ENCODE measurements at places on chromosomes 7 and 10.

- DNase-seq: no peak
Measured at GRCh38 chr7:154947604-154948003, 55.3 kb downstream of the PAXIP1 start.

DNA sequence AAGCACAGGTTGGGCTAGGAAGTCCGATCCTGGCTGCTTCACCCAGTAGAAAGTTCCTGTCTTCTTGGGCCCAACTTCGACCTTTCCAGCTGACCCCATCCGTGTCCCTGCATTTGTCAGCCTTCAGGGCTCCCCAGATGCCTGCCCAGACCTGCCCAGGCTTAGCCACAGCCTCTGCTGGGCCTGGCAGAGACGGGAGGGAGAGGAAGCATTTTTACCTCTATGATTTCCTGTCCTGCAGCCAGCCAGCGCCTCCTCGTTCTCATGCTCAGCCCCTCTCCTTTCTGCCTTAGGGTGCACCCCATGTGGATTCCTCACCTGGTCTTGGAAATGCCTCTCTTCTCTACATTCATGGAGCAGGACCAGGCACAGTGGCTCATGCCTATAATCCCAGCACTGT is 3.7 kb downstream of the METTL27 start:
- DNase-seq: no peak

GRCh38 chr10:72511459-72511858 is 114.4 kb downstream of the MICU1 start:
- peak; percentile 89 for DNase-seq

DNA sequence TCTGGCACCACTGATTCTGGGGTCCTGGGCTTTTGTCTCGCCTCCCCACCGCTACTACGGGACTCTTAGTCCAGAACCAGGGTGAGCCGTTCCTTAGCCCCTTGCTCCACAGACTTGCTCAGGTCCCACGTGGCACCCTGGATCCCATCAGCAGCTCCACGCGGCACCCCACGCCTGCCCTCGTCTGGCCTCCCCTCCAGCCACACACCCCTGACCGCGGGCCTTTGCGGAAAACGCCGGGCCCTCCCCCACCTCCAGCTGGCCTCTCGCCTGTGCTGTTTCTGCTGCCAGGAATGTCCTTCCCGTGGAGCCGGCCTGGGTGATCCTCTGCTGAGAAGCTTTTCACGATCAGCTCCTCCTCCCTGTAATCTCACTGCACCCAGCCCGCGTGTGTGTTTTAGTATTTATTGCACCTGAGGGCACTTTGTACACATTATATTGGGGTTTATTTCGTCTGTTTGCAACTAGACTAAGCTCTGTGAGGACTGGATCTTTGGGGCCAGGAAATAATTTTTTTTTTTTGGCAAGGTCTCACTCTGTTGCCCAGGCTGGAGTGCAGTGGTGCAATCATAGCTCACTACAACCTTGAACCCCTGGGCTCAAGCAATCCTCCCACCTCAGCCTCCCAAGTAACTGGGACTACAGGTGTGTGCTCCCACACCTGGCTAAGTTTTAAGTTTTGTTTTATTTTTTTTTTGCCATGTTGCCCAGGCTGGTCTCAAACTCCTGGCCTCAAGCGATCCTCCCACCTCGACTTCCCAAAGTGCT is 10.5 kb upstream of the TTYH3 start:
- DNase-seq: no peak

- DNase-seq: no peak
Measured at GRCh38 chr10:120735773-120736371, 115.3 kb upstream of the WDR11 start.

DNA sequence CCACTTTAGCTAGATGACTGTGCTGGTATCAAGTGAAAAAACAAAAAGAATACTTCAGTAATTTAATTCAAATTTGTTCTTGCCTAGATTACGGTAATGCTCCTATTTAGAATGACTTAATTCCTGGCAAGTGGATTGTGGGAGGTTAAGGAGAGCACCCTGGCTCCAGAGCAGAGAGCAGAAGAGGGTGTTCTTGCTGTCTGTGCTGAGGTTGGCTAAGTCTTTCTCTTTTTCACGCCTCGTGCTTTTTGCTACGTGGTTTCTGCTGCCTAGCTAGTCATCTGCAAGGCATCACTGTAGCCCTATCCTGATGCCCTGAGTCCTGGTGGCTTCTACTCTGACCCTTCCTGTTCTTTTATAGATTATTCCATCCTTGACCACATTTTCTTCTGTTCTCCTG is 101.4 kb downstream of the INSYN2A start:
- DNase-seq: no peak

GRCh38 chr10:119525116-119525515 is 17.4 kb downstream of the RGS10 start:
- no peak for DNase-seq

GRCh38 chr7:157508477-157508881 is 171.7 kb downstream of the DNAJB6 start:
- DNase-seq: no peak

Data from GF-D8 (cell line).